Smooth muscle cell of the pulmonary artery (primary cell): ENCODE measurements at places on chromosomes 5 and 9. TPM values are rescaled to one million over a fixed set of nuclear protein-coding genes. Genes with fewer than 3 reads are reported as not detected.

Gene OLFML2A
- 1.3 and 1.6 TPM in 2 replicates for total RNA-seq

Gene TMEM8B
- 7.0 and 8.5 TPM in 2 replicates for total RNA-seq

Gene NUP188
- total RNA-seq, result 43.2 and 70.9 TPM in 2 replicates

Gene ACOT12
- total RNA-seq, result 0.07 and 1.1 TPM in 2 replicates

Gene PIP5K1B
- total RNA-seq, result 0.03 and 0.13 TPM in 2 replicates

Gene GRAMD2B
- total RNA-seq, result 22.0 and 26.0 TPM in 2 replicates

Gene BSPRY
- 0.07 TPM in 1 of 2 replicates, not detected in the other for total RNA-seq
